ENCODE measurements at places on chromosomes 2 and 18.

- DNase-seq, result no peak
These were observed 171.0 kb downstream of the NEDD4L start for GRCh38 chr18:58215011-58215410.

DNA sequence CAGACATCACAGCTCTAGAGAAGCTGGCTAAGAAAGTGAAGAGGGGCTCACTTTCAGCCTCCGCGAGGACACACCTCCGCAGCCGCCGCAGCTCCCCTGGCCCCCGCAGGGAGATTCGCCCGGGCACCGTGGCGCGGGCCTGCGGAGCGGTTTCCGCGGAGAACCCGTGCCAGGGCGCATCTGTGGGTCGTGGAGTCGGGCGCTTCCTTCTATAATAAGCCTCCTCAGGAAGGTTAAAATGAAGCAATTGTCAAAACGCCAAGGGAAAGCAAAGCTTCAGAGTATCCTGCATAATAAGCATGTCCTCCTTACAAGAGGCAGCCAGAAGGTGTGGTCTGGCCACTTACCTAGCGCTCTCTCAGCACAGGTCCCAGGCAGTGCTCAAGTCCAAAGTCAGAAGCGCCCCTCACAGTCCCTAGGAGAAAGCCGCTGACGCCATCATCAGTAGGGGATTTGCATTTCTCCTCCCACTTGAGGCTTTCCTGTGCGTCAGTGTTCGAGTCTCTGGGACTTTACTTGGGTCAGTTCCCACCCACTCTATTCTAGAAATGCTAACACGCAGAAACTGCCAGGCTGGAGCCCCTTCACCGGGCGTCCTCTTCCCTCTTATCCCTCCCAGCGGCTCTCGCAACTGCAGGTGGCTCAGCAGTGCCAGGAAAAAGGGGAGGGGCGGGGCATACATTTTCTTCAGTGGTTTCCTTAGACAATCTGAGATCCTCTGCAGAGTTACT is at the start of gene STAT4:
Gene STAT4 (minus strand): TSS at position 395 of the 731 bp plus-strand sequence. CDS start 2,791 bp downstream, outside the sequence.
- peak; percentile 10 for DNase-seq

- DNase-seq, result no peak
These were observed 229.7 kb downstream of the KLHL29 start for GRCh38 chr2:23614701-23615100.

DNA sequence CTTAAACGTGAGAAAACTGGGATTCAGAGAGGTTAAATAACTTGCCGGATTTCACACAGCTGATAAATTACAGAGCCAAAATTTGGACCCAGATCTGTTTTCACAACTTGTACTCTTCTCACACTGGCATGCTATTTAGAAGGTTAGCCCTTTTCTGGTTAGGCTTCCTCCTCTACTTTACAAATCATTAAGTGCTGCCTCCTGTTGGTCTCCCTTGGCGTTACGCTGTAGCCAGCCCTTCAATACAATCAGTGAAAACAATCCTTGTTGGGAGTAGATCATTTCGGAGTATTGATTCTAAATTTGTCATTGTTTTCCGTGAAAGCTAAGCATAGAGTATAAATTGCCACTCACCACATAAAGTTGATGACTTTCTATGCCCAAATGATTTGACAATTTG is 153.5 kb downstream of the ARHGAP15 start:
- no peak for DNase-seq

GRCh38 chr2:217085543-217085942 is 225.7 kb upstream of the TNP1 start:
- no peak for DNase-seq

DNA sequence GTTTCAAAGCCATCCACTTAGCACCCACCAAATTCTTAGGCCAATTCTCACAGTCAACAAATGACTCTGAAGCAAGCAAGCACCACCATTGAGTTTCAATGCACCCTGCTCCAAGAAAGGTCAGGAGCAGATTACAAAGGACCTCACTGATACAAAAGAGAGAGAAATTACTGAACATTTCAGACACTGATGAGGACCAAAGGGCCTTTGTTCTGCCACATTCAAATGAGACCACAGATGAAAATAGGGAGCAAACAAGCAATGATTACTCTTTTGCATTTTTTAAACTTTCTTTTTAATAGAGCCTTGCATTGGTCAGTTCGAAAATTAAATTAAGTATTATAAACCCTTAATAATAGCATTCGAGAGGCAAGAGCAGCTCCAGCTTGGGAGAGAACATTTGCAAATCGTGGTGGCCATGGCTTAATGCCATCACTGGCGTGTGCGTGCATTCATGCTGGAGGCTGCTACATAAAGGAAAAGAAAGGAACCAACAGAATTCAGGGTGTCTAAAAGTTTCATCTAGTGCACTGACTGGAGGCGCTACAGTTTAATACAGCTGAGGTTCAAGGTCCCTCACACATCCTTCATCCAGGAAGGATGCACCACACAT is 87.5 kb downstream of the KLF7 start:
- no peak for DNase-seq

GRCh38 chr2:135876066-135876711 is at the start of gene MCM6:
Gene MCM6 (minus strand): TSS chr2:135876443. CDS start chr2:135876365, 78 bp downstream.
- peak; percentile 88 for DNase-seq

GRCh38 chr2:37357069-37357468 is 12.6 kb downstream of the QPCT start:
- no peak for DNase-seq
